ENCODE measurements at places on chromosomes 4 and X.

DNA sequence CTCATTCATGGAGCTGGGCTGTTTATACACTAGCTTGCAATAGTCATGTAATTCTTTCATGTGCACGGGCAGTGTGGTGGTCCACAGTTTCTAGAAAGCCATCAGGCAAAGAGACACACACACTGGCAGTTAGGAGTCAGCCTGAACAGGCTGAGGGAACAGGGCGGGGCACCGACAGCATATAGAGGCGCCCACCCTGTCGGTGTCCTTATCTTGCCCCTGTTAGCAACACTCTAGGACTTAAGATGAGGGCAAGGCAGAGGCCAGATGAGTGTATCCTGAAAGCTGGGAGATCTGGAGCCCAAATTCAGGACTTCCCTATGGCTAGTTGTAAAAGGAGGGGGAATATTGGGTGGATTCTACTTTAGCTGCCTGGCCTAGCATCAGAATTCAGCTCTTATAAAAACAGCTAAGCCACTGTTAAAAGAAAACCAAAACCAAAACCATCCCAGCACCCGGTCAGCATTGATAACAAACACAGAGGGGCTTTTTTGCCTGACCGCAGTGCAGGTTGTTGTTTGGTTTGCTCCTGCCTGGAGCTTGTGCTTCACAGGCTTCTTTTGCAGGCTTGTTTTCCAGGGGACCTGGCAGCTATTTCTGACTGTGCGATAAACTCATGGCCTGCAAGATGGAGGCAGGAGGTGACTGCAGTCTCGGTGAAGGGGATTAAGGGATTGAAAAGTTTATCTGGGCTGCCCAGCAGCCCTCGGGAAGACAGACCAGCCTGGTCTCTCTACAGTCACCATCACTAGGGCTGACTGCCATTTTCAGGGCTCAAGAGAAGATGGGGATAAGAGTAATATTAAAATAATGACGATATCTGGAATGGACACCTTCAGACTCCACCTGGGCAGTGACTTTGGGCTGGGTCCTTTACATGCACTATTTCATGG, 638.9 kb downstream of the MID1IP1 start:
- no peak for DNase-seq

GRCh38 chrX:87409113-87409841, 108.3 kb upstream of the KLHL4 start:
- DNase-seq = peak; percentile 94

GRCh38 chr4:138749303-138749702, 266.3 kb upstream of the NOCT start:
- peak; percentile 46 for DNase-seq

DNA sequence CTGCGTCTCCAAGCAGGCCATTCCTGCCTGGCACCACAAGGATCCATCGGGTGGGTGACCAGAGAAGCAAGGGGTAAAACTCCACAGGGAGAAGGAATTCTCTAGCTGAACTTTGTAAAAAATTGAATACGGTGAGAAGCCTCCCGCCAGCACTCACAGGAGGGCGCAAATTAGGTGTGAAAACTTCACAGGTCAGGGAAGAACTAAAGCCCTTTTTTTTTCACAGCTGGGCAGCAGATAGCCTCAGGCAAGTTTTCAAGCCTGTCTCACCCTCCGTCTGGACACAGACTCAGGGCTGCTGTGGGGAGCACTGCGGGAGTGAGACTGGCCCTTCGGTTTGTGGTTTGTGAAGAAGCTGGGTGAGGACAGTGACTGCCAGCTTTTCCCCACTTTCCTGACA, 224.1 kb upstream of the FGF16 start:
- no peak for DNase-seq

- peak; percentile 19 for DNase-seq
Measured at GRCh38 chrX:48854898-48855297, 19.5 kb upstream of the PCSK1N start.

DNA sequence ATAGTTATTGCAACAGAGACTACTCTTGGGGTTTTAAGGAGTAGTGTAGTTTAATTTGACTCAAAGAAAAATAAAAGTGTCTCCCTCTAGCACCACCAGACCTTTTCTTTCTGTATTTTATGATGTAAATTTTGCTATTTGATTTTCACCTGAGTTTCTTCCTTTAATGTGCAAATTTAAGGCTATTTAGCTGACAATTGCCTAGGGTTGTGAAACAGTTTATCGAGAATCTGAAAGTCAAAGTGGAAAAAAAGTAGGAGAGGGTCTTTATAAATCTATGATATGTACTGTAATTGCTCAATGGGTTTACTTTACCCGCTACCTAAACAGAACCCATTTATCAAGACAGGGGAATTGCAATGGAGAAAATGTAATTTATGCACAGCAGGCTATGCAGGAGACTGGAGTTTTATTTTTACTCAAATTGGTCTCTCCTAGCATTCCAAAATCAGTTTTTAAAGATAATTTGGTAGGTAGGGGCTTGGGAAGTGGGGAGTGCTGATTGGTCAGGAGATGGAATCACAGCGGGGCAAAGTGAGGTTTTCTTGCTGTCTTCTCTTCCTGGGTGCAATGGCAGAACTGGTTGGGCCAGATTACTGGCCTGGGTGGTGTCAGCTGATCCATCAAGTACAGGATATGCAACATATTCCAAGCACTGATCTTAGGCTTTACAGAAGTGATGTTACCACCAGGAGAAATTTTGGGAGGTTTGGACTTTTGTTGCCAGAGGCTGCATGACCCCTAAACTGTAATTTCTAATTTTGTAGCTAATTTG, 228.6 kb upstream of the TACR3 start:
- no peak for DNase-seq

DNA sequence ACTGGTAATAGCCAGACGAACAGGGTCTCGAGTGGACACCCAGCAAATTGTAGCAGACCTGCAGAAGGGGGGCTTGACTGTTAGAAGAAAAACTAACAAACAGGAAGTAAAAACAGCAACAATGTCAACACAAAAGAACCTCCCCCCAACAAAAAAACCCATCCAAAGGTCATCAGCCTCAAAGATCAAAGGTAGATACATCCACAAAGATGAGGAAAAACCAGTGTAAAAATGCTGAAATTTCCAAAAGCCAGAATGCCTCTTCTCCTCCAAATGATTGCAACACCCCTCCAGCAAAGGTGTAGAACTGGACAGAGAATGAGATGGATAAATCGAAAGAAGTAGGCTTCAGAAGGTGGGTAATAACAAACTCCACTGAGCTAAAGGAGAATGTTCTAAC, 313.0 kb upstream of the TEX13C start:
- no peak for DNase-seq

- DNase-seq = no peak
Measured at GRCh38 chr4:185651851-185652250, 116.5 kb upstream of the PDLIM3 start.

GRCh38 chr4:111666826-111667360, 478.4 kb upstream of the FAM241A start:
- no peak for DNase-seq

- DNase-seq = peak; percentile 29
Measured at GRCh38 chr4:174358829-174359228, 75.1 kb downstream of the CEP44 start.

GRCh38 chr4:117770269-117771102, 263.8 kb upstream of the NDST3 start:
- DNase-seq = no peak

GRCh38 chr4:74547042-74547441, 102.1 kb downstream of the AREG start:
- DNase-seq = no peak

GRCh38 chrX:13840121-13840520, 23.2 kb upstream of the GPM6B start:
- no peak for DNase-seq

GRCh38 chr4:53622739-53623151, 31.5 kb upstream of the LNX1 start:
- no peak for DNase-seq

GRCh38 chrX:150929058-150929457, 30.6 kb upstream of the CD99L2 start:
- no peak for DNase-seq

DNA sequence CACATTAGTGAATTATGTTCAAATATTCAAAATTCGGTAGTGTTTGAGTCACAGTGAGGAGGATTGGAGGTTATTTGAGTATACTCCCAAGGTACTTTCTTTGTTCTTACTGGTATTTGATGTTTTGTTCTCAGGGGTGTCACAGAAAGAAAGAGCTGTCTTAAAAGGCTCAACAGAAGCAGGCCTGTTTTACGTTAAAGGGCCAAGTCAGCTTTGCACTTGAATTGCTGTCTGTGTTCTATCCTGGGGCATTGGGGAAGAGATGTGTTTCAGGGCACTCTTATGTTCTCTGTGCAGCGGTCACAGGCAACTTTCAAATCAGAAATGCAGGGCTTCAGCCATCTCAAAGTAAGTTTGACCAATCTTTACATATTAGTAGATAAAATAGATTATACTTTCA, 1113.1 kb upstream of the LCORL start:
- no peak for DNase-seq

DNA sequence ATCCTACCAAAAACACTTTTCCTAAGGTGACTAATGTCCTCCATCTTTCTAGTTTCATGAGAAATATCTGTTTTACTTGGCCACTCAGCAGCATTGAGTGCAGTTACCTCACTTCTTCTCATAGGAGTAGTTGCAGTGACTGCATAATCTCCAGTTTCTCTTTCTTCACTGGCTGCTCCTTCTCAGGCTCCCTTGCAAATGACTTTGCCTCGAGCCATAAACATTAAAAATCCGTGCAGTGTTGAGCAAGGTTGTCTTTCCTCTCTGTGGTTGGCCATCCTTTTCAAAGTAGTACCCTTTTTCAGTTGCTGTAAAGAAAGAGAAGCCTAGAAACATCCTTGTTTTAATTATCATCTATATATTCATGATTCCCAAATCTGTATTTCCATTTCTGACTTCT, 10.2 kb upstream of the PRKG2 start:
- no peak for DNase-seq

DNA sequence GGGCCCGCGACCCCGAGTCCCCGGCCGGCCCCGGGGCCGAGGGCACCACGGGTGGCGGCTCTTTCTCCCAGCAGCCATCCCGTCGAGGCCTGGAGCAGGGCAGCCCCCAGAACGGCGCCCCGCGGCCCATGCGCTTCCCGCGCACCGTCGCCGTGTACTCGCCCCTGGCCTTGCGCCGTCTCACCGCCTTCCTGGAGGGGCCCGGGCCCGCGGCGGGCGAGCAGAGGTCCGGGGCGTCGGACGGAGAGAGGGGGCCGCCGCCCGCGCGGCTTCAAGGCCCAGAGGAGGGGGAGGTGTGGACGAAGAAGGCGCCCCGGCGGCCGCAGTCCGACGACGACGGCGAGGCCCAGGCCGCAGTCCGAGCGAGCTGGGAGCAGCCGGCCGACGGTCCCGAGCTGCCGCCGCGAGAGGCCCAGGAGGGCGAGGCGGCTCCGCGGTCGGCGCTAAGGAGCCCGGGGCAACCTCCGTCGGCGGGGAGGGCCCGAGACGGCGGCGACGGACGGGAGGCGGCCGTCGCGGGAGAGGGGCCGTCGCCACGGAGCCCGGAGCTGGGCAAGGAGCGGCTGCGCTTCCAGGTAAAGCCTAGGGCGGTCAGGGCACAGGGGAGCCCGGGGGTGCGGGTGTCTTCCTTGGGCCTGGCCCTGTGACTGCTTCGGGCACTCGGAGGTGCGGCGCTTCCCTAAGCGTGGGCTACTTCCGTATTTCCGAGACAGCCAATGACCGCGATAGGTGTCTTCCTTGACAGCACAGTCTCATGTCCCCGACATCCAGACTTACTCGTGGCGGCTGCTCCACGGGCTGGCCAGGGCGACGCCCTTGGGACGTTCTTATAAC, 845 bp downstream of the ZAR1 start:
- DNase-seq = no peak

GRCh38 chrX:135191838-135192237, 20.6 kb upstream of the CT55 start:
- no peak for DNase-seq

- DNase-seq = no peak
Measured at GRCh38 chr4:12110627-12111026, 681.9 kb upstream of the HS3ST1 start.

DNA sequence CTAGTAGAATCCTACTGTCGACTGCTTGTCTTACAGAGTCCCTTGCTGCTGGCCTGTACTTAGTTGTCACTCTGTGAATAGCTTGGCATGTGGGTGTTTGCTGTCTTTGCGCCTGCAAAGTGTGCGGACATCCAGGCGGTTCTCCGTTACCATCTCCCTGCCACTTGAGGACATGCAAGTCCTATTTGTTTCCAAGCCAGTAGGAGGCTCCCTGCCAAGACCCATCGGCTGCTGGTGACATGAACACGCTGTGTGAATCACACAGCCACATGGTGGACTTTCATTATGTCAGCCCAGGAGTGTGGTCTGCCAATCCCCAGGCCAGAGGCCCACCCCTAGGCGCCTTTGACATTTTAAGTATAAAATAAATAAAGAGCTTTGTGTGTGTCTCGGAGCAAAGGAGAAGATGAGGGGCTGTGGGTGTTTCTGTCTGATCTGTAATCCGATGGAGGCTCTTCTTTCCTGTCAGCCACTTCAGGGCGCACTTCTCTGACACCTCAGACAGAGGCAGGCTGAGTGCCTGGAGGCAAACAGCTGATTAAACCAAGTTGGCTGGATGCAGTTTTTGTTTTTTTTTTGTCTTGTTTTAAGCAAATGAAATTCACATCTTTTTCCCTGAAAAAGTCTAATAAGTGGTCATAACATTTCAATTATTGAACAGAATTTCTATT, 51.5 kb downstream of the ALPK1 start:
- peak; percentile 91 for DNase-seq

- peak; percentile 80 for DNase-seq
Measured at GRCh38 chrX:48897157-48897624, 377 bp downstream of the TIMM17B start.

- DNase-seq = no peak
Measured at GRCh38 chr4:139210486-139210885, 33.5 kb upstream of the ELF2 start.

DNA sequence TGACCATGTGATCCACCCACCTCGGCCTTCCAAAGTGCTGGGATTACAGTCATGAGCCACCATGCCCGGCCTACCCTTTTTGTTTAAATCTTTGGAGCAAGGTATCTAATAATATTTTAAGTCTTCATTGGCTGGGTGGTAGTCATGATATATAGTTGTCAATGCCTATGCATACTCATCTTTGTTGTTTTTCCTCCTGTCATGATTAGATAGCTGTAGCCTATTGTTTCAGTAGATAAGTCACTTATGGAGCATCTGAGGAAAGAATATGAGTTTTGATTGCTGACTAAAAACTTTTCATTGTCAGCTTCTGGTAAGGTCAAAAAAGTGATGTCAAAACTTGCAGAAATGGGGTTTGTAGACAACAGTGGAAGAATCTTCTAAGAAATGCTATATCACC, 119.8 kb downstream of the KDM6A start:
- DNase-seq = no peak

- DNase-seq = no peak
Measured at GRCh38 chr4:140070973-140071372, 83.0 kb downstream of the MAML3 start.

DNA sequence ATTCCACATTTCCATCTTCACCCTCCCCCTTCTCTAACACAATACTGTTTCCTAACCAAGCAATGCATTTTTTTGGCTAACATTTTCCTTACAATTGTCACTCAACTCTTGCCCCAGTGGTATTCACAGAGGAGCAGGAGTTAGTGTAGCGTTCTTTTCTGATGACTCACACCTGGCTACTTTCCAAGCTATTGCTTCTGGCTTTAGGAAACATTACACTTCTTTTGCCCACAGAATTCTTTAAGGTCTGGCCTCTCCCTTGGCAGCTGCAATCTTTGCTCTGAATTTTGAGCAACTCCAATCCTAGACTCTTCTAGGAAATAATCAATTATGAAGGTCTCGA, 27.5 kb upstream of the PDGFC start:
- peak; percentile 98 for DNase-seq

- DNase-seq = no peak
Measured at GRCh38 chrX:122078079-122078478, 1030.7 kb downstream of the GLUD2 start.

- DNase-seq = peak; percentile 83
Measured at GRCh38 chr4:14513471-14513870, 488.8 kb upstream of the CPEB2 start.

- peak; percentile 68 for DNase-seq
Measured at GRCh38 chr4:75916091-75916661, 13.9 kb upstream of the PPEF2 start.
